ENCODE measurements at places on chromosomes 4 and X. TPM values are rescaled to one million over a fixed set of nuclear protein-coding genes. Genes with fewer than 3 reads are reported as not detected.

DNA sequence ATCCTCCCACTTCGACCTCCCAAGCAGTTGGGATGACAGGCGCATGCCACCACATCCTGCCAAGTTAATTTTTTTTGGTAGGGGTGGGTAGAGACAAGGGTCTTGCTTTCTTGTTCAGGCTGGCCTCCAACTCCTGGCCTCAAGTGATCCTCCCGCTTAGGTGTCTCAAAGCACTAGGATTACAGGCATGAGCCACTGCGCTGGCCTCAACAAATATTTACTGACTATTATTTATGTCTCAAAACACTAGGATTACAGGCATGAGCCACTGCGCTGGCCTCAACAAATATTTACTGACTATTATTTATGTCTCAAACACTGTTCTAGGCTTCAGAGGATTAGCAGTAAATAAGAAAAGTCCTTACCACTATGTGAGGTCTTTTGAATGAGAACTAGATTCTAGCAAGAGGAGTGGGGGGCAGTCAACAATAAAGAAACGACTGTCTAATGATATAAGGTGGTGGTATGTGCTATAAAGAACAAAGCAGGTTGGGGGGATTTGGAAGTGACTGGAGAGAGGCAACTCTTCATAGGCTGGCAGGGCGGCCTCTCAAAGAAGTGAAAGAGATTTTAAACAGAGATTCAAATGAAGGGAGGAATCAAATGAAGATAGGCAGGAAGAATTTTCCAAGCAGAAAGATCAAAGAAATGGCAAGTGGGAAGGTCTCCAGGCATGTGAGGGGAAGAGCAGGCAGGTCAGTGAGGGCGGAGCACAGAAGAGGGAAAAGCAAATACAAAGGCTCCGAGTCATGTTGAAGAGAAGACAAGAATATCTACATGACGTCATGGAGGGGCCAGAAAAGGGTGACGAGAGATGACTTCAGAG is 12.7 kb upstream of the ACSL1 start:
- H3K4me3 ChIP-seq: no peak overlapping the region
- H3K27me3 ChIP-seq: no peaks in the 10 kb centered on the region
- no peak for DNase-seq

- no peaks in the 10 kb centered on the region for H3K4me1 ChIP-seq
- H3K27me3 ChIP-seq: no peaks in the 10 kb centered on the region
- no peak for DNase-seq
- H3K27ac ChIP-seq: no peak overlapping the region
- no peak overlapping the region for H3K4me3 ChIP-seq
Measured at GRCh38 chr4:176778491-176778890, 14.2 kb downstream of the VEGFC start.

Gene CDKL2
- 1.0 TPM for total RNA-seq

Gene CDX4
- not detected for total RNA-seq

DNA sequence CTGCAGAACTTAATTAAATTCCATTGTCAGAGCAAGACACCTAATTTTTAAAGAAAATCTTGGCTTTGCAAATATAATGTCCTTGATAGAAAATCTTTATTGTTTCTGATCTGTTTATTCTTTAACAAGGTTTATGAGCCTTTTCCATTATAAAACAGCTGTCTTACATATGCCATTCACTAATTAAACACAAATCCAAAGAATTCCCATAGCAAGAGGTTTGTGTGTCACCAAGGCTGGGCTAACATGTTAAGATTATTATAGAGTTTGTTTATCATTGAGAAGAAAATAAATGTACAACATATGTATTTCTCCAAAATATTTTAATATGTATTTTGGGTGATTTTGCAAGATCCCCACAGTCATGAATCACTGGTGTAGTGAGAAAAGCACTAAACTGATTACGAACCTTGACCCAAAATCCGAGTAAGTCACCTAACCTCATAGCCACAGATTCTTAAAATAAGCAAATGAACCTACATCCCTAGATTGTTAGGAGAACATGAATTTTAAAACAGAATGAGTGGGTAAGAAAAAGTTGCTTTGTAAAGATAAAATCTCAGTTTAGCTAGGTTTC is 694.8 kb upstream of the INTU start:
- no peaks in the 10 kb centered on the region for H3K36me3 ChIP-seq
- no peak overlapping the region for H3K27ac ChIP-seq
- DNase-seq: no peak
- no peaks in the 10 kb centered on the region for H3K4me1 ChIP-seq

GRCh38 chrX:97481228-97481627 is 597.5 kb downstream of the RPA4 start:
- no peaks in the 10 kb centered on the region for H3K36me3 ChIP-seq
- no peak overlapping the region for H3K27ac ChIP-seq
- H3K4me3 ChIP-seq: no peak overlapping the region
- H3K27me3 ChIP-seq: no peaks in the 10 kb centered on the region

DNA sequence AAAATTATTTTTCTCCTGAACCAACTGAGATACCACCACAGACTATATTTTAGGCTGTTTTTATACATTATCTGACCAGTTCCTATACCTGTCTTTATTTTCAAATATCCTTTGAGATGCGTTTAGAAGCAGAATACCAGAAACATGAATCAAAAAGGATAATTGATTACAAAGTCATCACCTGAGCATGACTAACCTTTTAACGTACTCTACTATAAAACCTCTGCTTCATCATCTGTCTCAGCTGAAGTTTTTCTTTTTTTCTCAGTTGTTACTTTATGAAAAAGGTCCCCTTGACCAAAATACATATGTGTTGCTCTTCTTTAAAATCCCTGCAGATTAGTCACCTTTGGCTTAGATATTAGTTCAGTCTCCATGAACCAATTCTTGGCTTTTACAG is 109.8 kb downstream of the AMMECR1 start:
- H3K4me1 ChIP-seq: no peaks in the 10 kb centered on the region
- H3K4me3 ChIP-seq: no peak overlapping the region
- H3K27ac ChIP-seq: no peak overlapping the region
- DNase-seq: no peak
- no peaks in the 10 kb centered on the region for H3K27me3 ChIP-seq
- H3K36me3 ChIP-seq: no peaks in the 10 kb centered on the region

Gene GRIA3
- 0.28 TPM for total RNA-seq

GRCh38 chr4:82851318-82851717 is 39.6 kb downstream of the SEC31A start:
- H3K4me3 ChIP-seq: no peak overlapping the region
- DNase-seq: no peak
- H3K36me3 ChIP-seq: peaks cover 17% of the 10 kb centered on the region
- H3K27me3 ChIP-seq: no peaks in the 10 kb centered on the region
- H3K4me1 ChIP-seq: no peaks in the 10 kb centered on the region

Gene CPZ
- total RNA-seq: 0.20 TPM

GRCh38 chr4:16858275-16858752 is 40.1 kb downstream of the LDB2 start:
- no peak overlapping the region for H3K4me3 ChIP-seq
- DNase-seq: no peak
- no peaks in the 10 kb centered on the region for H3K27me3 ChIP-seq
- no peak overlapping the region for H3K27ac ChIP-seq

- no peaks in the 10 kb centered on the region for H3K4me1 ChIP-seq
- H3K4me3 ChIP-seq: no peak overlapping the region
- no peaks in the 10 kb centered on the region for H3K36me3 ChIP-seq
Measured at GRCh38 chr4:88575186-88575585, 17.1 kb upstream of the HERC3 start.

Gene RNF113A
- 8.6 TPM for total RNA-seq

Gene FIP1L1
- 17.5 TPM for total RNA-seq

Gene SYTL5
- total RNA-seq: 3.8 TPM

Gene PLAC1
- not detected for total RNA-seq
